ENCODE measurements at places on chromosomes 2 and 18.

- no peak for DNase-seq
These were observed 103.6 kb downstream of the USP40 start for GRCh38 chr2:233462826-233463470.

GRCh38 chr2:143357966-143358365, 228.7 kb downstream of the ARHGAP15 start:
- DNase-seq = no peak

DNA sequence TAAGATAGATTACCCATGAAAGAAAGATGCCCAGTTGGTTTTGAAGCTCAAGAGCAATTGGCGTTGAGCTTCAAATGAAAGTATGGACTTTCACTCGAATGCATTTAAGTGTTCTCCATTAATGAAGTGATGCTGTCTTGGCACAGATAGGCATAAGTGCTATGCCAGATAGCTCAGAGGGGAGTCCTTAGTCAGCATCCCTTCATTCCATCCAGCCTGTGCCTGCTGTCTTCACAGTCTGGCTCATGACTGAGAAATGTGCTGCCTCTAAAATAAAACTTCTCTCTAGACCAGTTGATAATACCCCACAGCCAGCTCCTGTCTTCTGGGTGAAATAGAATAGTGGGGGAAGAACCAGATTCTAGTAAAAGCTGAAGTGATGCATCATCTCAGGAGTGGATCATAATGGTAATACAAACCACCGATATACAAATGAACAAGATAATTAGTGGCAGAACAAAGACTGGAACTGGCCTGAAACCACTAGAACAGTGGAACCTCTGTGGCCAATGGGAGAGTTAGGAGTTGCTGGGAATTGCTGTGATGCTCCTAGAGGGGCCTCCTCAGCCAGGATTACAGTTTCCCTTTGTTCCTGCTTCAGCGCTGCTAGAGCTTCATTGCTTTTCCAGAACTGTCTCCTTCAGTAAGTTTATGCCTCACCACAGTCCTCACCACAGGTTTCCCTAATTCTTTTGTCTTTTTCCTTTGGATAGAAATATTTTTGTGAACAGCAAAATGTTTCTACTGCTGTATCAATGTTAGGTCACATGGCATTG, 359.3 kb downstream of the KIAA1328 start:
- peak; percentile 7 for DNase-seq

- no peak for DNase-seq
These were observed 253.4 kb downstream of the PIEZO2 start for GRCh38 chr18:10895976-10896375.

DNA sequence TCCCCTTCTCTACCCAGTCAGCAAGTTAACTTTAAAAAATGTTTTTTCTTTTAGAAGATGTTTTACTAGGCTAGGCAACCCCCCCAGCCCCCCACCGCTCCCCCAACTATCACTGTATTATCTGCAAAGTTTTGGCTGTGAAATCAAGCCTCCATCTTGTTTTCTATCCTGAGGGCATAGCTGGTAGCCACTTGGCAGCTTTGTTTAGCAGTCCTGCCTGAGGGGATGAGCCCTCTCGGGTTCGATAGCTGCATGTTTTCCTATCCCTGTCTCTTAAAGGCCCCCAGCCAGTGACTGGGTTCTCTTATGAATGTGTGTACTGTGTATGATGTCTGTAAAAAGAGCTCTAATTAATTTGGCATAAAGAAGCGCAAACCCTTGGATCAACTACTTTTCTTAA, 43.4 kb downstream of the MRO start:
- no peak for DNase-seq

DNA sequence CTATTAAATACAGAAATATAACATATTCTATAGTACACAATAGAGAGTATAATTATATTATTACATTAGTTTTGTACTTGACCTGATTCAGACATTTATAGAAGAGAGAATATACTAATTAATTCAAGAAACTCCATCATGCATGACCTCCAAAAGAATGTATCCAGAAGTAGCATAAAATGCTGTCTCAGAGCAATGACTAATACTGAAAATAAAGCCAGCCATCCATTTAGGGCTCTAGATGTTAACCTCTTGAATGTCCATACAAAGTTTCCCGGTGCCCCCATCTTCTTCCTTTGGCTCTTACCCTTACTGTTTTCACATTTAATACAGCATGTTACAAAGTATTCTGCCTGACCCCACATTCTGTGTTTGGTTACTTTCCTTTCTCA, 102.0 kb downstream of the ARHGAP15 start:
- peak; percentile 1 for DNase-seq

DNA sequence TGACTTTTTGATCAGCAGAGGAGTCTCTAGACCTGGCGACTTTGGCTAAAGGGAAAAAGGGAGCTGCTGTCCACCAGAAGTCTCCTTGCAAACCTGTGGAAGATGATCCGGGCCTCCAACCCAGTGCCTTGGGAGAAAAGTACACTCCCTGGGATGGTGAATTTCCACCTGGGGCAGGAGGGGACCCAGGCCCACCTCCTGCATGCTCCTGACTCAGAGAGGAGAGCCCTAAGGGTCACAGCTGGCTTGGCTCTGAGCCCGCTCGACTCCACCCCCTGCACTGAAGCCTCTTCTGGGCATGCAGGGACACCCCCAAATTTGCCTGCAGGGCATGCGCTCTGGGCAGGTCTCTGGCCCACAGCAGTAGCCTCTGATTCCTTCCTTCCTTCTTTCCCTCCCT, 66.5 kb downstream of the PDCL3 start:
- DNase-seq = no peak

- peak; percentile 95 for DNase-seq
These were observed 194.2 kb downstream of the INHBB start for GRCh38 chr2:120539937-120540718.

DNA sequence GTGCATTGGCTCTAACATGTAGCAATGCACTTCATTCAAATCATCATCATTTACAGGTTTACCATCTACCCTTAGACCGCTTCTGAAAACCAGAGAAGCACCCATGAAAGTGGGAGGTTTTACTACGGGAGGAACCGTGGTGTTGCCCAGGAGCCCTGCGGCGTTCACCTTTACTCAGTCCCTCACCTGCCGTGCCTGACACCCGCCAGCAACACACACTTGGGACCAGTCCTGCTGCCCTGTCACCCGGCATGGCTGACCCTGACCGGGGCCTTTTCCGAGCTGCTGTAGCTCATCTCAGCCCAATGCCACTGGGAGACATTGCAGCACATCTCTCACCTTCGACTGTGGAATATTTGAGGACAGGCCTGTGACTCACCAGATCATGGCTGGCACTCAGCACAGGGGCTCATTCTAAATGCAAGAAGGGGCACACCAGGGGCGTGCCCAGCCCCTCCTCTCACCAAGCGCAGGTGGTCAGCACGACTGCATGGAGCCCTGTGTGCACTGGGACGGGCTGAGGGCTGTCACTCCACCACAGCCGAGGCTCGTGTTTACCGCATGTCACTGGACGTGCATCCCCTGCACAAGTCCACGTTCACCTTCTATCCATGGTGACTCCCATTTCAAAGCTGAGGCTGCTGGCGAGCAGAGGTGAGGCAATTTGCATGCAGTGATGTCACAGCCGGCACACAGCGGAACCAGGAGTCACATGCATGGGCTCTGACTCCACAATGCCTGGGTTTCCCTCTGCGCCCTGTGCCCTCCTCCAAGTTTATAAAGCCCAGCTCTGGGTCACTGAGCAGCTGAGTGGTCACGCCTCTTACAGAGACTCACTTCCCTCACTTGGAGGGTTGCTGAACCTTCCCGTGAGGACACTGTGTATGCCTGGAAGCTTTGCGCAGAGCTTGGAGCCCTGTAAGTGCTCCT, 76.7 kb upstream of the SNTG2 start:
- DNase-seq = no peak

GRCh38 chr18:23671564-23671963, 8.9 kb upstream of the ANKRD29 start:
- DNase-seq = no peak

GRCh38 chr2:121504316-121504715, 26.4 kb upstream of the RNU4ATAC start:
- no peak for DNase-seq

- no peak for DNase-seq
These were observed 141.7 kb downstream of the OTX1 start for GRCh38 chr2:63192169-63192888.

- DNase-seq = no peak
These were observed 40.3 kb downstream of the MEX3C start for GRCh38 chr18:51157215-51157614.

DNA sequence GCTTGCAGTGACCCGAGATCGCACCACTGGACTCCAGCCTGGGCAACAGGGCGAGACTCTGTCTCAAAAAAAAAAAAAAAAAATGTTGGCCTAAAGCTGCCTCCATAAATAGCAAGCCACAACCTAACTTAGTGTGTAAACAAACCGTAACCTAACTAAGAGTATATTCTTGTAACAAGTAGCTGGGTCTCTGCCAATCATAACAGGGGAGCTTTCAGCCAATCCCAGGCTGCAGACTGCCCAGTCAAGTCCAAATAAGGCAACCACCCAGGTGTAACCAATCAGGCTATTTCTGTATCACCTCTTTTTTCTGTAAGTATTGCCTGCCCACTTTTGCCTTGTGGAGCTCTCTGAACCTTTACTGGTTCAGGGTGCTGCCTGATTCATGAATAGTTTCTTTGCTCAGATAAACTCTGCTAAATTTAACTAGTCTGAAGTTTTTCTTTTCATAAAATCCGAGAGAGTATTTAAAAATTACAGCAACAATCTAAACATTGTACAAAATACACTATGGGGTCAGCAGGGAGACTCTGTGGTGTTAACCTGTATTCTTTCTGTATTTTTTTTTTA, 4.5 kb downstream of the PSTPIP2 start:
- peak; percentile 65 for DNase-seq

DNA sequence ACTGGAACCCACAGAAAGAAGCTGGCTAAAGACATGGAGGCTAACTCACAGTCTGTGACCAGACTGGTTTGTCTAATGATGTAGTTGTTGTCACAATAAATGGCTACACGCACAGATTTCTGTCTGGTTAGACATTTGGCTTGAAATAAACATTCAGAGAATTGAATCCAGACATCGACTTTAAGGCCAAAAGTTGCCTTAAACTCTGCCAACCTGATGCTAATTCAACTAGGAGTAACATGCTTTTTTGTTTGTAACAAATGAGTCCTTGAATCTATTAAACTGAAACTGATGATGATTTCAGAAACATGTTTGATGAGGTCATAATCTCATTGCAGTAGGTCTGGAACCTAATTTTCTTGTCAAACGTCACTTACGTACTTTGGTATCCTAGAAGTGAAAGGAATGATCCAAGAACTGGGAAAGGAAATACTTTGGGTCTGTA, 123.8 kb downstream of the ERBB4 start:
- no peak for DNase-seq

GRCh38 chr18:35619464-35619863, 37.9 kb downstream of the GALNT1 start:
- DNase-seq = no peak

GRCh38 chr2:24930768-24931167, 10.7 kb upstream of the ADCY3 start:
- no peak for DNase-seq

DNA sequence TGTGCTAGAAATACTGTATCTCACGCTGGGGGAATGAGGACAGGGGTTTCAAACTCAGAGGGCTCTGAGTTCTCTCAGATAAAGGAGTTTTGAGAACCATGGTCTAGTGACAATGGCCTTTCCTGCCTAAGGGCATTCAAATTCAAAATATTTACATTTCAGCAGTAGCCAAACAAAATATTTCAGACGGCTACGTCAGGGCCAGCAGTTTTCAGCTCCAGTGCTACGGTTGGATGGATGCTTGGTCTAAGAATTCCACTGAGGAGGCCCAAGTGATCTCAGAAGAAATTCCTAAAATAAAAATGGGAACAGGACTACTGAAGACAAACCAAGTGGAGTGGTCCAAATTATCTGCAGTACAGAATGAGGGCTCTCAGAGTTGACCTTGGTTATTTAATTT, 41.1 kb upstream of the SCG2 start:
- no peak for DNase-seq

- DNase-seq = no peak
These were observed 33.0 kb upstream of the PPP1R1C start for GRCh38 chr2:181952404-181953226.

- DNase-seq = no peak
These were observed 786.8 kb downstream of the KCNJ3 start for GRCh38 chr2:155485141-155485842.

DNA sequence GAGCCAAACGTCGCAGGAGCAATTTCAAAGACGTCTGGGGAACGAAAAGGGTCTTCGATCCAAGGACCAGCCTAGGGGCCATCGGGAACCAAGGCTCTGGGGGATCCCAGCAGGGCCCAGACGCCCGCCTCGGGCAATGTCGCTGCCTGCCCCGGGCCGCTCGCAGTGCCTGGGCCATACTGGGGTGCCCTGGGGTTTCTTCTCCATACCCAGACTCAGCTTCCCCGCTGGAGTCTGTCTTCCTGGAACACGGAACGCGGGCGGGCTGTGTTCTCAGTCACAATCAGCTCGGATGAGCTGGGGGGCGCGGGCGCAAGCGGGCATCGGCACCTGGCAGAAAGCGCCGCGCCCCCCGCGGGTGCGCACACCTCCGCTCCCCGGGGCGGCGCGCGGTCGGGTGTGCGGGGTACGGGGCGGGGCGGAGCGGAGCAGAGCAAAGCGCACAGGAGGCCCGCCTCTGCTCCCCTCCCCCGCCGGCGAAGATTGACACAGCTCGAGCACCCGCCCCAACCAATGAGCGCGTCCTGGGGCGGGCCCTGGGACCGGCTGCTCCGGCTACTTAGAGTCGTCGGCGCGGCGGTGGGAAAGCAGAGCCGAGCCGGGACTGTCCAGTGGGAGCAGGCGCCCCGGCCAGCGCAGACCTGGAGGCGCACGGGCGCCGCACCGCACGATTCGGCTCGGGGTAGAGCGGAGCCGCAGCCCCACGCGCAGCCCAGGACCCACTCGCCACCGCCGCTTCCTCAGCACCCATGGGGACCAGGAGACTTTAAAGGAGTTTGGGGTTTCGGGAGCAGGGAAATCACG, at the start of gene LRATD1:
TSS of gene LRATD1 (plus strand) at position 585 of the 804 bp plus-strand sequence. CDS start 1,263 bp downstream, outside the sequence.
- peak; percentile 87 for DNase-seq

DNA sequence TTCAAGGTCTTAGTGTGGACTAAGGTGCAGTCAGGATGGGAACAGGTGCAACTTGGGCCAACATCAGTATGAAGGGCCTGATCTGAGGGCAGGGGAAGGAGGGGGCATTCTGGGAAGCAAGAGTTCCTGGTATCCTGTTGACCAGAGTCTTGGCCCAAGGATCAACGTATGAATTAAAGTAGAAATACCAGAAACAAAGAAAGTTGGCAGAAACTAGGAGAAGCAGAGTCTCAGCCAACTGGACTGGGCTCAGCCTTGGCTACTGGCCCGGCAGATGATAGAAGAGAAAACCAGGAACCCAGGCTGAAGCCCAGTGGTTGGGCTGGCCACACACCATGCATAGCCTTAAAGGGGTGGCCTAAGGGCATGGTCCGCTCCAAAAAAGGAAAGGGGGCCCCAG, 2.3 kb downstream of the CETN1 start:
- no peak for DNase-seq

DNA sequence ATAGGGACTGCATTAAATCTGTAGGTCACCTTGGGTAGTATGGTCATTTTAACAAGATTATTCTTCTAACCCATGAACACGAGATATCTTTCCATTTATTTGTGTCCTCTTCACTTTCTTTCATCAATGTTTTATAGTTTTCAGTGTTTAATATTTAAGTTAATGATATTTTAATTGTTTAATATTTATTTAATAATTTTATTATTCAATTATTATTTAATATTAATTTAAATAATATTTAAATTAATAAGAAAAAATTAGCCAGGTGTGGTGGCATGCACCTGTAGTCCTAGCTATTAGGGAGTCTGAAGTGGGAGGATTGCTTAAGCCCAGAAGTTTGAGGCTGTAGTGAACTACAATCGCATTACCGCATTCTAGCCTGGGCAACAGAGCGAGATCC, 33.0 kb downstream of the CASP10 start:
- DNase-seq = no peak
